ENCODE measurements at places on chromosomes 1 and 21. TPM values are rescaled to one million over a fixed set of nuclear protein-coding genes. Genes with fewer than 3 reads are reported as not detected.

DNA sequence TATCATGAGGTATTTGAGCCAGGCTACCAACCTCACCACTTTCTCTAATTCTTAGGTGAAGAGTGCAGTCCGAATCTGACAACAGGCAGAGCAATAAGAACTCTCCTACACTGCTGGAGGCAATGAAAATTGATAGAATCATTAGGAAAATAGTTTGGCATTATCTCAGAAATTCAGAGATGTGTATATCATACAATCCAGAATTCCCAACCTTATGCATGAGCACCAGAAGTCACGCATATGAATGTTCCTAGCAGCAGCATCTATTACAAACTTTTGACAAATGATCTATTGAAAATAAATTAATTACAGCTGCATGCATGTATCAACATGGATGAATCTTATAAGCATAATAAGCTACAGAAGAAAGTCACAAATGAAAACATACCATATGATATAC, 176.9 kb upstream of the CAMK1G start:
- peak overlapping the region; percentile 96 for H3K27ac ChIP-seq
- no peaks in the 10 kb centered on the region for H3K27me3 ChIP-seq
- DNase-seq = no peak
- H3K36me3 ChIP-seq = no peaks in the 10 kb centered on the region

PLA2G5 gene
- not detected for total RNA-seq

MRPL9 gene
- 260 TPM for total RNA-seq

FCER1A gene
- not detected for total RNA-seq

B4GALT2 gene
- 103 TPM for total RNA-seq

DNA sequence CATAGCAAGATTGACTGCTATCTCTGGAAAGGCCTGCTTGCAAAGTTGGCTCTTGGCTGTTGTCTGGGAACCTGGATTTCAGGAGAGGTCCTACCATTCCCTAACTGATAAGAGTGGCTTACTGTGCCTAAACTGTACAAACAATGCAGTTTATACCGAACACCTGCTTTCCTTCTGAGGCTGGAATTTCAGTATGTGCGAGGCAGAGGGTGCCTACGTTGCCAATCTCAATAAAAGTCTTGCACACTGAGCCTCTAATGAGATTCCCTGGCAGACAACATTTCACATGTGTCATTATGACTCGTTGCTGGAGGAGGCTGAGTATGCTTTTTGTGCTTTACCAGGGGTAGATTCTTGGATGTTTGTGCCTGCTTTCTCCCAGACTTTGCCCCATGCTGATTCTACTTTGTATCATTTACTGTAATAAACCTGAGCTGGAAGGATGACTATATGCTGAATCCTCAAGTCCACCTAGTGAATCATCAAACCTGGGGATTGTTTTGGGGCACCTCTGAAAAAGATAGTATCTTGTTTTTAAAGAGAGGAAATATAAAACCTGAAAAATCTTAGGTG, 58.9 kb upstream of the GNG4 start:
- H3K27ac ChIP-seq = peak overlapping the region; percentile 94
- H3K27me3 ChIP-seq = no peaks in the 10 kb centered on the region
- peaks cover 44% of the 10 kb centered on the region for H3K4me1 ChIP-seq
- peak; percentile 91 for DNase-seq

- H3K4me1 ChIP-seq = no peaks in the 10 kb centered on the region
- H3K4me3 ChIP-seq = no peak overlapping the region
- H3K27me3 ChIP-seq = no peaks in the 10 kb centered on the region
These were observed 525 bp downstream of the C1QTNF12 start for GRCh38 chr1:1245817-1246576.

GRCh38 chr1:12708396-12709090, 7.4 kb upstream of the AADACL3 start:
- H3K36me3 ChIP-seq = no peaks in the 10 kb centered on the region
- DNase-seq = no peak
- no peak overlapping the region for H3K4me3 ChIP-seq
- no peaks in the 10 kb centered on the region for H3K4me1 ChIP-seq

GRCh38 chr1:174448531-174448883, 743 bp downstream of the GPR52 start:
- H3K4me1 ChIP-seq = no peaks in the 10 kb centered on the region
- H3K4me3 ChIP-seq = no peak overlapping the region
- no peak overlapping the region for H3K27ac ChIP-seq
- H3K36me3 ChIP-seq = no peaks in the 10 kb centered on the region
- H3K27me3 ChIP-seq = no peaks in the 10 kb centered on the region

GRCh38 chr1:103239034-103239433, 130.7 kb upstream of the COL11A1 start:
- no peak overlapping the region for H3K4me3 ChIP-seq
- no peaks in the 10 kb centered on the region for H3K4me1 ChIP-seq
- H3K27ac ChIP-seq = no peak overlapping the region
- no peaks in the 10 kb centered on the region for H3K27me3 ChIP-seq

DNA sequence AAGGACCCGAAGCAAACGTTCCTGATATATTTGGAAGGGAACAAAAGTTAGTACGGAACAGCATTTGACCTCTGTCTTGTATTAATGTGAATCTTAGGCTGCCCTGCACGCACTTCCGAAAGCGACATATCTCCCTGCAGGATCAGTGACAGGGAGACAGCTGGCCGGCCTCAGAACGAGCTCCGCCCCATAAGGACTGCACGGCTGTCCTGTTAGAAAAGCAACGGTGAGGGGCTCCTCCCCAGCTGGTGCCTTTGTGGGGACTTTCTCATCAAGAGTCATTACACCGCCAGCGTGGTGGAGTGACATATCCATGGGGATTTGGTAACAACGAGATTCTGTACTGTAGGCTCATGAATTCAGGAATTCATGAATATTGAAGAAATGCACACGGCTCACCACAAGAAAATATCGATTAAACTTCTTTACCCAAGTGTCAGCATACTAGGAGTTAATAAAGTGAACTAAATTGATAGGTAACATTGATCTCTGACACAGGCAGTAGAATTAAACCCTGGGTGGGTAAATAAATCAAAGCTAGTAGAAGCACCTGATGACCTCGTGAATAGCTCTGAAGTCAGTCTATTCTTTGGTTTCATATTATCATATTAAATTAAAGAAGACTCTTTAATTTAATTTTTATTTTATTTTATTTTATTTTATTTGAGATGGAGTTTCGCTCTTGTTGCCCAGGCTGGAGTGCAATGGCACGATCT, 8.1 kb upstream of the GREM2 start:
- peaks cover 17% of the 10 kb centered on the region for H3K27me3 ChIP-seq
- H3K36me3 ChIP-seq = no peaks in the 10 kb centered on the region
- no peaks in the 10 kb centered on the region for H3K4me1 ChIP-seq
- no peak overlapping the region for H3K4me3 ChIP-seq
- H3K27ac ChIP-seq = no peak overlapping the region
